CD4-positive, alpha-beta T cell treated with Interleukin-17A for 1 hour (primary cell): ENCODE measurements at places on chromosomes 4 and X.

DNA sequence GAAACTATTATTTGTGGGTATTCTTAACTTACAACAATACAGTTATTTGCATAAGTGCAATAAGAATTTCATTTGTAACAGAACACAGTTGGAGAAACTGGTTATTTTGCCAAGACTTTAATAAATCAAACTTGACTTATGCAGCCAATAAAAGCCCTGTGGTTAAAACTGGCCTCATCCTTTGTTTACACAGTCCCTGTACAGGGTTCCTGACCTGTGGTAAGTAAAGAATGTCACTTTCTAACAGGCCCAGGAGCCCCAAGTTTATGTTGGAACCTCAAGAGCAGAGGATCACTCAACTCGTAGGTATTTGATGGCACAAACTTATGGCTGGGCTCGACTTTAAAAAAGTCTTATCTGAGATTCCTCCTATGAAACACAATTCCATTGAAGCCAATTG lies 88.6 kb upstream of the PTCHD1 start:
- DNase-seq = no peak

GRCh38 chrX:70183091-70183490 lies 5.8 kb downstream of the DGAT2L6 start:
- no peak for DNase-seq

DNA sequence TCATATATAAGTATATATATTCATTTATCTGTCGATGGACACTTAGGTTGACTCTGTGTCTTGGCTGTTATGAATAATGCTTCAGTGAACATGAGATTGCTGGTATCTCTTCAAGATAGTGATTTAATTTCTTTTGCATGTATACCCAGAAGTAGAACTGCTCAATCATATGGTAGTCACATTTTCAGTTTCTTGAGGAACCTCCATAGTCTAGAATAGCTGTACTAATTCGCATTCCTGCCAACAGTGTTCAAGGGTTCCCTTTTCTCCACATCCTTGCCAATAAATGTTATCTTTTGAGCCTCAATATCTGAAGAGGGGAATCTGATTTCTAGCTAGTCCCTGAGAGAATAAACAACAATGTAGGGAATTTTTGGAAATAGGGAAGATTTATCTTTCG lies 32.4 kb upstream of the CCNG2 start:
- DNase-seq = no peak

DNA sequence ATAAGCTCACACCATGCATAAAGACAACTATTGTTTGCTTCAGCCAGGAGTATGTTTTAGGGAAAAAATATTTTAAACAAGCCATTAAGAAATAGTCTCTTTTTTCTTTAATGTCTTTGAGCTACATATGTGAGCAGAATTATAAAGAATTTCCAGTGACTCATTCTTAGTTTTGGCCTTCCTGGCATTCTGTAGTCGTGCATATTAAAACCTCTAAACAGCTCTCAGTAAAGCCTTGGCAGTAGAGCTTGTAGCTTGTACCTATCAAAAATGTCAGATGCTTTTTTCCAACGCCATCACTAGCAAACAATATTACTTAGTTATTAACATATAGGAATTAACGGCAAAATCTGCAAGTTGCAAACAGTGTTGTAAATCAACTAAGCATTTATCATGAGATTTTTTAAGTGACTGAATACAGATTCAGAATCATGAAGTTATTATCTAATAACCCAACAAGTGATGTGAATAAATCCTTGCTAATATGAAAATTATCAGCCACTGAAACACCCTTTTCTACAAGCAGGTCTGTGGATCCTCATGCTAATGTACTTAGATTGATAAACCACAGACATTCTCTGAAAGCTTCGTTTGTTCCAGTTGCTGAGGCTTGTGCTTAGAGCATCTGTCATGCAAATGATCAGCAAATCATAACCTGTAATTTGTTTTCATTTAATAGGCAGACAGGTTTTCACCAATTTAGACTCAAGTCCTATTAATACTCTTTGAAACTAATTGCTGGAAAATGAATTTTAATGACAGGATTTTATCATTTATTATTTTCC lies 412.0 kb upstream of the ATOH1 start:
- DNase-seq = no peak

DNA sequence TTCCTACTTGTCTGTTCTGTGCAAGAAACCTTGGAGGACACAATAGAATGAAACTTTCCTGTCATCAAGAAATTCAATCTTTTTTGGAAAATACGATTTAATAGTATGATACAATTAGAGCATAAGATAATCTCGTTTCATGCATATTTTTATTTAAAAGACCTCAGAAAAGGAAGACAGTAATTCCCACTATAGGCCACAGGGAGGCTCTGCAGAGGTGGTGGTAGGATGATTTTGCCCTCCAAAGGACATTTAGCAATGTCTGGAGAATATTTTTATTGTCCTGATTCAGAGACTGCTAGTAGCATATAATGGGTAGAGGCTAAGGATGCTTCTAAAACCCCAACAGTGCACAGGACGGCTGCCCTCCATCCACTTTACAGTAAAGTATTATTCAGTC lies 68.7 kb downstream of the PAK3 start:
- no peak for DNase-seq

DNA sequence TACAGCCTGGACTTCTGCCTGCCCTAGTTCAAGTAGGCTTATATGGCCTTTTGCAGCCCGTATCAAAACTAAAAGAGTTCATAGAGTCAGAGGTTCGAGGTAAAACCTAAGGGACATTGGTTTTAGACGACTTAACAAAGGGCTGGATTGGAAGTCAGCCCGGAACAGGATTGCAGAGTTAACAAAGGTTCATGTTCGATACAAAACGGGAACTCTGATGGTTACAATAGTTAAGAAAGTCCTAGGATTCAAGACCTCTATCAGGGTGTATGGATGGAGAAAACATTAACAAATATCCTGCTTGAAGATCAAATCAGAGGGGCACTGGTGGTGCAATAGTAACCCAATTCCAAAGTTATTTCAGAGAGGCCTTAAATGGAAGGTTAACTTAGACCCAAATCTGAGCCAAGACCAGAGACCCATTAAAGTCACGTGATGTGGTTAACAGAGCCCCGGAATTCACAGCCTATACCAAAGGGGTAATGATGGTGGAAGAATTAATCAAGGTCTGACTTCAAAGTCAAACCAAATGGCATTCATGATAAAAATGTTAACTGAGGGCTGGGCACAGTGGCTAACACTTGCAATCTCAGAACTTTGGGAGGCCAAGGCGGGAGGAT lies 656 bp upstream of the ZNF630 start:
- no peak for DNase-seq

GRCh38 chr4:160563552-160564282 lies 1460.8 kb downstream of the RAPGEF2 start:
- no peak for DNase-seq

- no peak for DNase-seq
Measured at GRCh38 chr4:151475035-151475714, 66.2 kb downstream of the FHIP1A start.

- no peak for DNase-seq
Measured at GRCh38 chr4:101660607-101661006, 129.9 kb upstream of the BANK1 start.

- DNase-seq = no peak
Measured at GRCh38 chr4:124903995-124904722, 191.6 kb upstream of the ANKRD50 start.

GRCh38 chr4:25792200-25792791 lies 70.5 kb downstream of the SEL1L3 start:
- peak; percentile 5 for DNase-seq

DNA sequence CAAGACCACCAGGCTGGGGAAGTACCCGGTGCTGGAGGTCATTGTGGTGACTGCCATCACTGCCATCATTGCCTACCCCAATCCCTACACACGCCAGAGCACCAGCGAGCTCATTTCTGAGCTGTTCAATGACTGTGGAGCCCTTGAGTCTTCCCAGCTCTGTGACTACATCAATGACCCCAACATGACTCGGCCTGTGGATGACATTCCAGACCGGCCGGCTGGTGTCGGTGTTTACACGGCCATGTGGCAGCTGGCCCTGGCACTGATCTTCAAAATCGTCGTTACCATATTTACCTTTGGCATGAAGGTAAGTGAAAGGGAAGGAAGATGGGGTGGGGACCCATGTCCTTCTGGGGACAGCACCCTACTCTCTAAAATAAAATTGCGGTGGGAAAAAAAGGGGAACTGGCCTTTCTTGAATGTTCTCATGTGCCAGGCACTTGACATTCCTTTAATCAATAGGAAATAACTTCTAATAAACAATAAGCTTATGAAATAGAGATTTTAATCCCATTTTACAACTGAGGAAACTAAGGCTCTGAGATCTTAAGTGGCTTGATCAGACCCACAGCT lies 51.6 kb downstream of the CLCN4 start:
- no peak for DNase-seq

- no peak for DNase-seq
Measured at GRCh38 chr4:158139086-158139485, 33.7 kb downstream of the GASK1B start.

- DNase-seq = no peak
Measured at GRCh38 chr4:167883266-167883665, 209.1 kb upstream of the ANXA10 start.

- no peak for DNase-seq
Measured at GRCh38 chr4:134178706-134179105, 22.9 kb downstream of the PABPC4L start.

DNA sequence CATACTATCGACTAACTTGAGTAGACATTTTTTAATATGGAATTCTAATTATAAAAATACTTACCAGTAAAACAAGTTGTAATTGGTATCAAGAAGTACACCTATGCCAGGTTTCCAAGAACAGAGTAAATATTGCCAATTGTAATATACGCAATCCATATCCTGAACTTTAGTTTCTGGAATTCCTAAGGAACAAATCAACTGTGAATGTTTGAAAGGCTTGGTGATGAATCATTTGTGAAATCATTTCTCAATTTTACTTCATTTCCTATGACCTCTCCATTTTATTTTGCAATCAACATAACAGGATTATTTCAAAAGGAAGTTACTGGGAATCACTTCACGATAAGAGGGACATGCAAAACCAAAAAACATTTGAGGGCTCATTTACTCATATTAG lies 3.7 kb downstream of the IL13RA2 start:
- no peak for DNase-seq

DNA sequence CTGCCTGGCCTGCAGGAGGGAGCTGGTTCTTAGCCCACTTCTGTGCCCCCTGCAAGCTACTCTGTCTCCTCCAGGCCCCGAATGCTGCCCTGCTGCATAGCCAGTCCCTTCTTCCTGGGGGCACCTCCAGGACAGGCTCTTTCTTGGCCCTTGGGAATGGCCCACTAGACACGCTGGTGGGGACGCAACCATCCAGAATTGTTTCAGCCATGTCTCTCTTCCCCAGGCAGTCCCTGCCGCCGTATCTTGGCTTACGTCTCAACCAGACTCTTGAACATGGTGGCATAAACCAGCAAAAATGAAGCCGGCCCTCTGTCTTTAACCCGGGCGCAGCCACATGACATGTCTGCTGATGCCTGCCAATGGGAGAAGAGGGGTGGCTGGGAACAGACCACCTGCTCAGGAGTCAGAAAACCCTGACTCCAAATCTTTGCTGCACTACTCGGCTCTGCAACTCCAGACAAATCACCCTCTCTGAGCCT lies 9.0 kb downstream of the LRPAP1 start:
- DNase-seq = no peak
